NT2/D1 (cell line): ENCODE measurements at places on chromosomes 12 and 14.

GRCh38 chr12:66617991-66618390 lies 60.9 kb downstream of the GRIP1 start:
- no peak for DNase-seq

DNA sequence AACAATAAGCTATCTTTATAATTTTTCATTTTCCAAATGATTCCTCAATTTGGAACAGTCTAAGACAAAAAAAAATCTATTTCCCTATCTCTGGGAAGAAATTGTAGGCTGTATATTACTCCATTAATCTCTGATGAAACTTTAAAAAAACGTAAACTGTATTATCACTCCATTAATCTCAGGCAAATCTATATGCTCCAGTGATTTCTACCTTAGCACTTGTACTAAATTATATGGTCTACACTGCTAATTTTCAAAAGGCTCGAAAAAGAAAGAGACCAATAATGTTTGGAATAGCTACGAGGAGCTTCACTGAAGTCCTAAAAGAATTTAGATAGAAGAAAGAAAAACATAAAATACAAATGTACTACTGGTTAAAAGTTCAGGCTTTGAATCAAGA lies 19.7 kb downstream of the MED13L start:
- no peak for DNase-seq

- no peak for DNase-seq
Observed at GRCh38 chr14:92259613-92260357, 63.2 kb upstream of the SLC24A4 start.

GRCh38 chr12:40834321-40834720 lies 142.1 kb downstream of the CNTN1 start:
- DNase-seq = no peak

DNA sequence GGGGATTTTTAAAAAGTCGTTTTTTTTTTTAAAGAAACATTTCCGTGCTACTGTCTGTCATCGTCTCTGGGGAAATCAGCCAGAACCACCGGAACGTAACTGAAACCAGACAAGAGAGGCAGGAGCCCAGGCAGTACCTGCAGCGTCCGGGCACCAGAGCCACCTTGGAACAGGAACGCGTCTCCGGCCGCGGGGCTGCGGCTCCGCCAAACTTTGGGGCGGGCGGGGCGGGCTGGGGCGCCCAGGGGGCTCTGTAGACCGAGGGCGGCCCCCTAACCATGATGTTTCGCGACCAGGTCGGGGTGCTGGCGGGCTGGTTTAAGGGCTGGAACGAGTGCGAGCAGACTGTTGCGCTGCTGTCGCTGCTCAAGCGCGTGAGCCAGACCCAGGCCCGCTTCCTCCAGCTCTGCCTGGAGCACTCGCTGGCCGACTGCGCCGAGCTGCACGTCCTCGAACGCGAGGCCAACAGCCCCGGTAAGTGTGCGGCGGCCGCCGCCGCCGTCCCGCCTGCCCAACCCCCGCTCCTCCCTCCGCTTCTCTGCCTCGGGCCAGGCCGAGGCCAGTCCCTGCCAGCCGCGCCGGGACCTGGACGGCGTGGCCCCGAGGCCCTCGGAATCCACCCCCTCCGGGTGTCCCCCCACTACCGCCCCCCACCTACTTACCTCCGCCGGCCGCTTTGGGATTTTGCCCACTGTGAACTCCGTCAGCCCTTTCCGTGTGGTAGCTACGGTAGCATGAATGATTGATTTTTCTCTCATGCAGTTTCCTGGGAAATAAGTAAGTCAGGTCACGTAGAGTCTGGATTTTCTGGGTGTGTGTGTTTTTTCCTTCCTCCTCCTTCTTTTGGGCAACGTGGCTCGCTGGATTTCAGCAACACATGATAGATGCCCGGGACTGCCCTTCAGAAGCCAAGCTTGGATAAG lies 972 bp downstream of the SAMD4A start:
- DNase-seq = peak; percentile 30

DNA sequence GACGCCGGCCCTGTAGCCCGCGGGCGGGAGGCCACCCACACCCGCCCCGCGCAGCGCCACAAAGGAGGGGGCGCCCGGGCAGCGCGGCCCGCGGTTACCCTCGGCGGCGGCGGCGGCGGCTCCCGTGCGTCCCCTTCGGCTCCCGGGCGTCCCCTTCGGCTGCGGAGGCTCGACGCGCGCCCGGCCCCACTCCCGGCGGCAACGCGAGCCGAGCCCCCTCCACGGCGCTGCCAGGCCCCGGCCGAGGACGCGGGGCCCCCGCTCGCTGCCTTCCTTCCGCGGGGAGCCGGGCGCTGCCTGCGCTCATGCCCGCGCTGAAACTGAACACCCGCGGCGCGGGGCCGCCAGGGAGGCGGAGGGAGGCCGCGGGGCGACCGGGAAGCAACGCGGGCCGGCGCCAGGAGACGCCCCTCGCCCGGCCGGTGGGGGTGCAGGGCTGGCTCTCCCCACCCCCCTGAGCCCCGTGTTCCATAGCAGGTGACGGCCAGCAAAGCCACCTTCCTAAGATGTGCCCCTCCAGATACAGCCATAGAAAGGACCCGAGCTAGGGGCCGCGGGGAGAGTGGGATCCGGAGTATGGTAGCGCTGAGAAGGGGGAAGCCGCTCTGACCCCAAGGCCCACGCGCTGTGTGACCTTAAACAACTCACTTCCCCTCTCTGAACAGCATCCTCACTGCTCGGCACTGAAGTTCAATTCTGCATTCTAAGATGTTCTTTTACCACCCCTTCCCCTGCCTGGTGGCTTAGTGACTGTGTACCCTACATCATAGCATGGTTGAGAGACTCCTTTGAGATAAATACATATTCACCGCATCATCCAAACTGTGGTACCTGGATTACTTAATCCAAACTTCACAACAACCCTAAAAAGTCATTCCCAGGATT lies 42.8 kb downstream of the KDM2B start:
- DNase-seq = no peak

- no peak for DNase-seq
Observed at GRCh38 chr12:116434155-116435011, 124.8 kb upstream of the MAP1LC3B2 start.

DNA sequence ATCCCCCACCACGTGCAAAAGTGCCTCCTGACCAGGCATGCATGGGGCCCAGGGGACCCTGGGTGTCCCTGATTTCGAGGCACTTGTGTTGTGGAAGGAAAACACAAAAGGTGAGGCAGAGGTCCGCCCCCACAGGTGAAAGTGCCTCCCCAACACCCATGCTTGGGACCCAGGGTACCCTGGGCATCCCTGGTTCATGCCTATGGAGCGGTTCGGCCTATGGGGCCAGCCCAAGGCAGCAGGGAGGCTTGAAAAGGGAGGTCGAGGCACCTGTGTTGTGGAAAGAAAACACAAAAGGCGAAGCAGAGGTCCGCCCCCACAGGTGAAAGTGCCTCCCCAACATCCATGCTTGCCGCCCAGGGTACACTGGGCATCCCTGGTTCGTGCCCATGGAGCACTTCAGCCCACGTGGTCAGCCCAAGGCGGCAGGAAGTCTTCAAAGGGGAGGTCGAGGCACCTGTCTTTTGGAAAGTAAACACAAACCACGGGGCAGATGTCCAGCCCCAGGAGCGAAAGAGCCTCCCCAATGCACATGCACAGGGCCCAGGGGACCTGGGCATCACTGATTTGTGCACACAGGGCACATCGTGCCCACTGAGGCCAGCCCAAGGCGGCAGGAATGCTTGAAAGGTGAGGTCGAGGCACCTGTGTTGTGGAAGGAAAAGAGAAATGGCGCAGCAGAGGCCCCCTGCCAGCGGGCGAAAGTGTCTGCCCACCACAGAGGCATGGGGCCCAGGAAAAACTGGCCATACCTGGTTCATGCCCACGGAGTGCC lies 375.5 kb downstream of the ALG10 start:
- no peak for DNase-seq

DNA sequence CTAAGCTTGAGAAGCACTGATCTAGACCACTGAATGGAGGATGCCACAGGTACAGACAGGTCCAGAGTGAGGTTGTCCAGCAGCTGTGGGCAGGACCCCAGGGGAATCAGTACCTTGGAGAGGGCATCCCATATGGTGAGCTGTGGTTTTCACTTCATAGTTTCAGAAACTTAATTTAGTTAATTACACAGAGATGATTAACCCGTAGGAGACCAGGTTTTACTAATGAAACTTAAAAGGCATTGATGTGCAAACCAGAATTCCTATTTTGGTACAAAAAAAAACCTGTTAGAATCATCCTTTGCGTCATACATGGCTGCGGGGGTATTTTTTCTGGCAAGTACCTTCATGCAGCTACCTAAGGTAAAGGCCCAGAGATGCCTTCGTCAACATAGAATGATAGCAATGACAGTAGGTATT lies 159.3 kb downstream of the DACT1 start:
- DNase-seq = no peak

DNA sequence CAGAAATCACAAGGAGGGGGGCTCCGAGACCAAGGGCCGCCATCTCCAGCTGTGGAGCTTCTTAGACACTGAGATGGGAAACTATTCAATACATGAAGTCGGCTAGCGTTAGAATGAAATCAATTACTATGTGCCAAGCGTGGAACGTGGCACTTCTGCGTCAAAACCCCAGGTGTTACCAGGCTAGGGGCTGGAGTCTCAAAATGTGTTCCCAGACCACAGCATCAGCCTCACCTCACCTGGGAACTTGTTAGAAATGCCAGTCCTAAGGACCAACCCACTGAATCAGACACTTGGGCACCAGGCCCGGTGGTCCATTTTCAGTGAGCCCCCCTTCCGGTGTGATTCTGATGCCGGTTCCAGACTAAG lies 5.0 kb upstream of the SETD1B start:
- DNase-seq = no peak

DNA sequence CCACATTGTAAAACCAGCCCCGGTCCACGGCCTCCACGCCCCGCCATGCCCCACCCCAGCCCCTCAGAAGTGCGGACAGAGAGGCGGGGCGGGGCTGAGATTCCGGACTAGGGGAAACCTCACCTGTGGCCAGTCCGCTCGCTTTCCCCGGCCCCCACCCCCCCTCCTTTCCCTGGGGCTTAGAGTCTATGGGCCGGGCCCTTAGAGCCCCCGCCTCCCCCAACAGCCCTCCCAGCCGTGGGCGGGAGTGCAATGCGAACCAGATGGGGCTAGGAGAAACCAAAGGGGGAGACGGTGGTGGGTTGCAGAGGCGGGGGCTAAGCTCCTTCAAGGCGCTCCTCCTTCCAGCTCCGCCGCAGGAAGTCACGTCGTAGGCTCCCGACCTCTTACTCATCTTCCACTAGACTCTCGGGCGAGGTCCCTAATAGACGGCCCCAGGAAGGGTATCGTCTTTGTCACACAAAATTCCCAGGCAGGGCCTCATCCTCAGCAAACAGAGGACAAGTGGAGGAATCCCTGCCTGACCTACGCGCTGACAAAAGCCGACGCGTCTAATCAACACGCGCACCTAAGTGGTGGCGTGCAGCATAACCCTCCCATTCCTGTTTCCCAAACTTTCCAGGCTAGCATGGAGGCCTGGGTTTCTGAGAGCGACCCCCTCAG lies 1.1 kb upstream of the NAB2 start:
- DNase-seq = no peak
